ENCODE measurements at places on chromosomes 12 and 14.

DNA sequence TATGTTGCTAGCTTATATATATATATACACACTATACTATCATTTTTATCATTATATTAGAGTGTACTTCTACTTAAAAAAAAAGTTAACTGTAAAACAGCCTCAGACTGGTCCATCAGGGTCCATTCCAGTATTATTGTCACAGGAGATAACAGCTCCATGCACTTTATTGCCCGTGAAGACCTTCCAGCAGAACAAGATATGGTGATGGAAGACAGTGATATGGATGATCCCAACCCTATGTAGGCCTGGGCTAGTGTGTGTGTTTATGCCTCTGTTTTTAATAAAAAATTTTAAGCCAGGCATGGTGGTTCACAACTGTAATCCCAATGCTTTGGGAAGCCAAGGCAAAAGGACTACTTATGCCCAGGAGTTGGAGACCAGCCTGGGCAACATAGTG, 86.2 kb downstream of the GCH1 start:
- DNase-seq: no peak

- DNase-seq: peak; percentile 84
These were observed at the start of gene TMEM120B for GRCh38 chr12:121712461-121713256. Gene TMEM120B, plus strand, starts transcription at chr12:121712752. Its CDS starts 144 bp downstream, at chr12:121712896.

DNA sequence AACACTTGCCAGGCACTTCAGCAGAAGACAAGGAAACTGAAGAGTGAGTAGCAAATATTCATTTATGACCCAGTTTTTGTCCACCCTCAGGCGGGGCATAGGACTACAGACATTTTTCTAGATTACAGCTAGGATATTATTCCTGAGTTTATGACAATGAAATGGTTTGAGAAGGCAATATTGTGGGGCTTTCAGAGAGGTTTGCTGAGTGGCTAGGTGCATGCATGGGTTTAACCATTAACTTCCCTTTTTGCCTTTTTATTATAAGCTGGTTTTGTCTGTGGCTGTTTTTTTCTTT, 104.0 kb upstream of the BCAT1 start:
- DNase-seq: no peak

GRCh38 chr12:79678306-79678705, 12.5 kb downstream of the PAWR start:
- DNase-seq: no peak

GRCh38 chr12:27383429-27384260, 51.0 kb downstream of the BMAL2 start:
- peak; percentile 60 for DNase-seq

DNA sequence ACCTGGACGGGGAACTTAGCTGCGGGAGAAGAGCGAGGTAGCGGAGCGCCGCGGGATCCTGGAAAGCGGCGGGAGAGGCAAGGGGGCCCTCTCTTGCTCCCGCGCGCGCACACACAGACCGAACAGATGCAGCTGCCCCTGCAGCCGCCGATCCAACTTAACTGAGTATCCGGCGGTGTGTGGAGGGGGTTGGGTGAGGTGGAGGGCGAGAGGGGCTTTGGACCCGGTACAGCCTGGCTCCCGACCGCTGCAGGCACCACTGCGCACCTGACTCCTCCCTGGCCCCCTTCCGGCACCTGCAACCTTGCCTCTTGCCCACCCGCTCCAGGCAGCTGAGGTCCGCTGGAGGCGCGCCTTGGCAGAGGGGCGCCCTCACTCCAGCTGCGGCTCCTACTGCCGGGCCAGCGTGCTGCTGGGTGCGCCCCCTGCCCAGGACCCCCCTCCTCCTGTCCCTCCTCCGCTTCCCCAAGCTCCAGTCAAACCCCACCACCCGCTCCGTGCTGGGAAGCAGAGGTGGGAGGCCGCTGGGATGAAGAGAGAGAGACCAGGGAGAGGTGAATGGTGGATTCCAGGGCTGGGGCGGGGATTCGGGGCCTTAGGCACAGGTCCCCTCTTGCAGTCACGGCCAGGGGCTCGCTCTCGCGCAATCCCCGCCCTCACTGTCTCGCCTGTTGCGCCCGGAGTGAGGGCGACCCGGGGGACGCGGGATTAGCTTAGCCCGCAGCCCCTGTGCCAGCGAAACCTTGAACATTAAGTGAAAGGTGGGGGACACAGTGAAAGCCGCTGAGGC, 2.6 kb downstream of the DIO3 start:
- DNase-seq: no peak

GRCh38 chr14:101965181-101965544, 790 bp downstream of the DYNC1H1 start:
- DNase-seq: peak; percentile 34

- DNase-seq: no peak
These were observed 98.3 kb upstream of the HIF1A start for GRCh38 chr14:61596990-61597389.

GRCh38 chr12:8987685-8988084, 1.7 kb upstream of the KLRG1 start:
- no peak for DNase-seq

DNA sequence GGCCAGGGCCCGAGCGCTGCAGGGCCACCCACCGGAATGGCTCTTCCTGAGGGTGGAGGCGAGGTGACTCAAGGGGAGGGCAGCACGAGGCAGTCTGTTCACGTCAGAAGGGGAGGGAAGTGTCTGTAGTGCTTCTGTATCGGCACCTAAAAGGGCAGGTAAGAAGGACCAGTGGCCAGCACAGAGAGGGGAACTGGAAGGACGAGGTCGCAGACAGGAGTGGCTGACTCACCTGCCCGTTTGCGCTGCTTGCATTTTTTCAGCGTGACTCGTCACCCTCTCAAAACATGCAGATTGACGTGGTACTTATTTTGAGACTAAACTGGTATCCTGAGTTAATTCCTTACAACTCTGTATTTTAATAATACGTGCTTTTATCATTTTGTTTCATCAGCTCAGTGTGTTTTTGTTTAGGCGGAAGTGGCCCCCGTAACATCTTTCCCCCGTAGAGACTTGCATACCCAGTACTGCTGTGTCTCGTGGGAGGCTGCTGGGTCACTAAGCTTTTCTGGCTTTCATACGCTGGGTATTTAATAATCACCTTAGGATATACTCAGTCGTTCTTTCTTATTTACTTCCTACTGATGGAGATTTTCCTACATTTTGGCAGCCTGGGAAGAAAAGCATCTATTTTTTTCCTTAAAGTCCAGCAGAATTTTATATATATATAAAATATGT, 26.4 kb downstream of the SFSWAP start:
- DNase-seq: no peak

- DNase-seq: no peak
These were observed 31.8 kb downstream of the MAX start for GRCh38 chr14:65070471-65070976.

DNA sequence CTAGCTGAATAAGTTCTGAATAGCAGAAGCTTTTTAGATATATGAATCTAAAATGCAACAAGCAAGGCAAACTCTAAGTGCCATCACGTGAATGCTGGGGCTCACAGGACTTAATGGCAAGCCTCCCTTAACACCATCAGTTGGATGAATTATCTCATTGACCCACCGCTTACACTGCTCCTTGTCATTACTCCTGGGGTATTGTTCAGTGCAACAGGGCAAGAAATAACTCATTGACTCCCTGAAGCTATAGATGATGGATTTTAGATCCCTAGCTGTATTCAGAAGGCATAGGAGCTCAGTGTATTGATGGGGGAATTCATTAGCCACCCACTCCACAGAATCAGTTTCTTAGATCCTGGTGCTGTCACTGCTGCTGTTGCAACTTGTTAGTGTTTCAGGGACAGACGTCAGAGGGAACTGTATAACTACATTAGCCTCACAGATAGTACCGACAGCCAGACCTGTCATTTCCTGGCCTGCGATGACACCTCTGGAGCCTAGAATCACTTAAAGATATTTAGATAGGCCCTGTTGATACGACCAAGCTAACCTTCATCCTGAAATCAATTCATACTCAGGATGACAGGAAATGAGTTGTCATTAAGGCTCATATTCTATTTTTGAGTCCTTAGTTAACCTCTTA, 735.3 kb downstream of the DIO2 start:
- DNase-seq: no peak

- DNase-seq: no peak
These were observed 1.0 kb upstream of the BTG1 start for GRCh38 chr12:92146497-92147224.

DNA sequence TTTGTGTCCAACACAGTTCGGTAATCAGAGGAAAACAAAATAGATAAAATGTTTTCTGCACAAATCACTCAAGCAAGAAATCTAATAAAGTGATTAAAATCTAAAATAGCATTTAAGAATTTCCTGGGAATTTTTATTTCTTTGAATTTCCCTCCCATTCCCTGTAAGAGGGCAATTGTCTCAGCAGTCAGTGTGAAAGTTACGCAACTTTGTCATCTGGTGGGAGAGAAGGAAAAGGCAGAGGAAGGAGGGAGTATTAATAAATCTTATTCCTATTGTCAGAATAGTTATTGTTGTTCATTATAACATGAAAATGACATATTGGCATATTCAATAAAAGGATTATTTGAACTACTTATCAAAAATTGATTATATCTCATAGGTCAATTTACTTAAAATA, 464.9 kb downstream of the PRKD1 start:
- DNase-seq: no peak

DNA sequence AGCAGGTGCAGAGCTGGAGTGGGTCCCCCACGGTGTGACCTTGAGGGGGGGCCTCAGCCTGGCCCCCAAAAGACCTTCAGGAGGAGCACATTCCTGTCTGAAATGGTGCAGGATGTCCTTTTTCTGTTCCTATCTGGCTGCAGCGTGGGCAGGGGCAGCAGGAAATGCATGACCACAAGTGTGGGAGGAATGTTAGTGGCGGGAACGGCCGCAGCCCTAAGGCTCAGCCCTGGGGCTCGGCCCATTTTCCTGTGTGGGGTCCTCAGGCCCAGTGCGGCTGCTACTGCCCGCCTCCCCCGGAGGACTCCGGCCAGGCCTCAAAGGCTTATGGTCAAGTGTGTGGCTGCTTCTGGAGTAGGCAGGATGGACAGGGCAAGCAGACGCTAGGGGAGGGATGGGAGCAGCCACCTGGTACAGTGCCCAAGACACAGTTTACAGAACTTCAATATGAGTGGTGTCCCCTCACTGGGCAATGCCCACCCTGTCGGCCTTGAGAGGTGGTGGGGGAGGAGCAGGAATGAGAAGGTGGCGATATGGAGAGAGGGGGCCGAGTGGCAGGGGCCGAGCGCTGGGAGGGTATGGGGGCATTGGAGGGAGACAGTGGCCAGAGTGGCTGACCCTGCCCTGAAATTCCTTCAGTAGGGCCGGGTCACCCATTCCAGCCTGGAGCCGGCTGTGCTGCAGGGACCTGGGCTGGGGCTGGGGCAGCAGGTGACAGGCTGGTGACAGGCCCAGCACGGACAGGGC, 137.4 kb downstream of the CALM1 start:
- no peak for DNase-seq

GRCh38 chr14:22176957-22177356, 412.1 kb downstream of the DAD1 start:
- DNase-seq: no peak

- DNase-seq: no peak
These were observed 47.9 kb downstream of the RPH3A start for GRCh38 chr12:112839386-112839972.

DNA sequence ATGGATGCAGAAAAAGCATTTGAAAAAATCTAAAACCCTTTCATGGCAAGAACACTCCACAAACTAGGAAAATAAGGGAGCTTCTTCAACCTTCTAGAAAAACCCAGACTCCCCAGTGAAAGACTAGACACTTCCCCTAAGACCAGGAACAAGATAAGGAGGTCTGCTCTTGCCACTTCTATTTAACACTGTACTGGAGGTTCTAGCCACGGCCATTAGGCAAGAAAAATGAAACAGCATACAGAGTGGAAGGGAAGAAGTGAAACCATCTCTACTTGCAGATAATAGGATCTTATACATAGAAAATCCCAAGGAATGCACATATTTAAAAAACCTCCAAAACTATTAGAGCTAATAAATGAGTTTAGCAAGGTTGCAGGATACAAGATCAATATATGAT, 42.3 kb downstream of the CHGA start:
- DNase-seq: no peak

DNA sequence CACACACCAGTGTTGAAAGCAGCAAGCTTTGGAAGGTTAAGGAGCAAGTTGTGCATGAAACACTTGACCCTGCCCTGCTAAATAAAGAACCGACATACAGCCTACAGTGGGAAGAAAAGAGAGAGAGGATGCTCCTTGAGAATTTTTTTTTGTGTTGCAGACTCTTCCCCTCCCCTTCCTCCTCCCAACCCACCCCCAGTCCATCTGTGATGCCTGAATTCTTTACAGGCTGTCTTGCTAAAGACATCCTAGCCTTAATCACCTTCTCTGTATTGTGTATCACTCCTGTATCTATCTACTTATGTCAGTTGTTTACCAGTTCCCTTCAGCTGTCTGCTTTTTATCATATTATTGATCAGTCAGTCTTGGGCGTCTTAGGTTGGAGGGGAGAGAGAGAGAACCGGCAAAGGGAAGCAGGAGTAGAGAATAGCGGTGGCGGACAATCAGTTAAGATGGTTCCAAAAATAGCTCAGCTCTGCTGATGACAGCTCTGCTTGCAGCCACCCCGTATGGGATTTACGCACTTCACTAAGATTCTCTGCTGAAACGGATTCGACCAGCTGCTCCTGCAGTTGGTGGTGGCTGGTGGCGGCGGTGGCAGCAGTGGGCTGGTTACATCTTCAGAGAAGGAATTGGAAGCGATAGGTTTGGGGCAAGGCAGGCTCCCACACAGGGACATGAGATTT, 664.7 kb downstream of the NRXN3 start:
- no peak for DNase-seq

DNA sequence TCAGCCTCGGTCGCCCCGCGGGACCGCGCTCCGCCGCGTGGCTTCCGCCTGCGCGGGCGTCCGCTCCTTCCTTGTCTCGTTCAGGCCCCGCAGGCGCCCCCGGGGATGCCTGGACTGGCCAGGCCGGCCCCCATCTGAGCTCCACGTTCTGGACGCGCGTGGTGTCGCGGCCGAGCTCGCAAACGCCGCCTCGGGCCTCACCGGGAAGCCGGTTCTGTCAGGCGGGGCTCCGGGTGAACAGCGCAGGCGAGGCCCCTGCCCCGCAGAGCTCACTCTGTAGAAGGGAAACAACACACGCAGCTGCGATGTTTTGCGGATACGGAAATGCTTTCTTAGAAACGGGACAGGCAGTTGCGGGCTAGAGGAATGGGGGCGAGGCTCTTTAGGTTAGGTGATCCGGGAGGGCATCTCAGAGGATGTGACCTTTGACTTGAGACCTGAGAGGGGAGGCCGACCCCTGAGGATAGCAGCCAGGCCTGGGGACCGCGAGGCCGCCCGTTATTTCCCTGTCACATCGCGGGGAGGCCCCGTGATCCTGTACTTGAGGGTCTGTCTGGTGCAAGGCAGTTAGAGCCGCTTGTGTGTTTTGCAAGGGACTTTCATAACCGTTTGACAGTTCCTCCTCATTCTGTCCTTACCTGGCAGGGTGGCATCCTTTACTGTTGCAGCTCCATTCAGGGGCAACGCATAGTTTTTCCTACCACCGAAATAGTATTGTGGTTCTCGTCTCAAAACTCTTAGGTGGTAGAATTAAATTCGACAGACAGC, 584 bp downstream of the VRK1 start:
- DNase-seq: no peak

- DNase-seq: no peak
These were observed 44.7 kb downstream of the ZFYVE1 start for GRCh38 chr14:72982146-72982708.

- DNase-seq: no peak
These were observed 195.0 kb downstream of the PHLDA1 start for GRCh38 chr12:75836533-75836932.

GRCh38 chr14:76772300-76773187, 11.3 kb downstream of the VASH1 start:
- DNase-seq: no peak

GRCh38 chr14:21090194-21090939, 8.1 kb downstream of the ZNF219 start:
- no peak for DNase-seq

Data from stimulated activated CD4-positive, alpha-beta T cell treated with anti-CD3 and anti-CD28 coated beads, Interleukin-12 subunit alpha, Interleukin-12 subunit beta, amount 100 ng/mL, for 4 hours (primary cell).